HS-27A (cell line): ENCODE measurements at places on chromosomes 5 and 9.

GRCh38 chr9:89817151-89817950 lies 212.5 kb downstream of the GADD45G start:
- no peak for DNase-seq

DNA sequence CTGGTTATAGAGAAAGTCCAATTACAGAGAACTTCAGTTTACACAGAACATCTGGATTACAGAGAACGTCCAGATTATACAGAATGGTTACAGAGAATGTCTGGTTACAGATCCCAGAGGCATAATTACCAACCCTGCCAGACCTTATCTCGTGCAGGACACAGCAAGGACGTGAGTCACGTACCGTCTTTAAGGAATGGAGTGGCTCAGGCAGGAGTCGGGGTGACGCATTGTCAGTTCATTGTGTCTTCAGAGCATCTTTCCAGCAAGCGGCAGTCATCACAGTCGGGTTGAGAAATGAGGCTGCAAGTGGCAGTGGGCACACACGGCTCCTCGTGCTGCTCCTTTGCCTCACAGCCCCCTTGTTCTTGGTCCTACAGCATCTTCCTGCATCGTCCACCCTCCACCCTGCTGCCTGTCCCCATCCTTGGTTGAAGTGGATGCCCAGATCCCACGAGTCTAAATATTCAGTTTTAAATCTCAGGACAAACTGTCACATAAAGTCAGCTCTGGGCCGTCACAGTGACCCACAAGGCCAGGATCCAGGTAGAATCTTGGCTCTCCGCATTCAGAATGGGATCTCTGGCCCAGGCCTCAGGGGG lies 30.0 kb upstream of the SLC6A19 start:
- DNase-seq: no peak

DNA sequence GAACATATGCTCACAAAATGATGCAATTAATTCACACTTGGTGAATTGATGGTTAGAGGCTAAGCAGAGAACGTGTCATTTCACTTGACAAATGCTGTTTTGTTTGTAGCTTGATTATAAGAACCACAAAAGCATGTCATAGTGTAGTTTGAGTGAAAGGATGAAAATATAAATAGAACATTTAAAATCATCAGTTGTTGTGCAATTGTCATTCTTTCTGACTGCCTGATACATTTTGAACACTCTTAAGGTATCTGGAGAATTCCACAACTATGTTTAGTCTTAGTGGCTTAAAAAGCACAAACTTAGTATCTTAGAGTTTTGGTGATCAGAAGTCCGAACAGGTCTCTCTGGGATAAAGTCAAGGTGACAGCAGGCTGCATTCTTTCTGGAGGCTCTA lies 129.4 kb downstream of the BASP1 start:
- DNase-seq: no peak

DNA sequence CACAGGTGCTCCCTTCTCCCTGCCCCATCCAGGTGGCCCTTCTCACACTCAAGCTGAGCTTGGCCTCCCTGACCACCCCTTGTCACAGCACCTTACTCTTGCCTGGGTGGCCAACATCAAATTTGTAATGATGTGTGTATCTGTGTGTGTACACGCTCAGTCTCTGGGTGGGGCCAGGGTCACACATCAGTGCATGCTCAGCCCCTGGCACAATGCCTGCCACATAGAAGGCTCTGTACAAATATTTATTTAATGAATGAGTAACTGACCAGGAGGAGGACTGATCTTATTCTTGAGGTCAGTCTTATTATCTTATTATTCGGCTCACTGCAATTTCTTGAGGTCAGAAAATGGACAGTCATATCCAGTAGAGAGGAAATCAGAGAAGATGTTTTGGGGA lies 41.3 kb upstream of the HAND1 start:
- DNase-seq: peak; percentile 5

DNA sequence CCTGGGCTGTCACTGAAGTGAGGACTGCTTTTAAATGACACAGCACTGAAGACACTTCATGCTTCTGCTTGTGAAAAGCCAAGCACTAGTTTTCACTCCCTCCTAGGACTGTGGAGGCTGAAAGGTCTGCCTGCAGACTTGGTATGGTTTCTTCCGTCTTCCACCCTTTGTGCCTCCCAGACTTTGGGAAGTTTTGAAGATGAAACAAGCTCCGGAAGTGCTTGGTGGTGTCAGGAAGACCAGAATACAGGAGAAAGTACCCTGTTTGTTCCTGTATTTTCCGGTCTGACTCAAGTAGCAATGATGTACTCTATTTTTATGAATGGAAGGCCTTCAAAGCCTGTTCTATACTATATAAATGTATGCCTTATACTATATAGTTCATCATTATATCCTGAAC lies 222.7 kb downstream of the PDZD2 start:
- DNase-seq: no peak

DNA sequence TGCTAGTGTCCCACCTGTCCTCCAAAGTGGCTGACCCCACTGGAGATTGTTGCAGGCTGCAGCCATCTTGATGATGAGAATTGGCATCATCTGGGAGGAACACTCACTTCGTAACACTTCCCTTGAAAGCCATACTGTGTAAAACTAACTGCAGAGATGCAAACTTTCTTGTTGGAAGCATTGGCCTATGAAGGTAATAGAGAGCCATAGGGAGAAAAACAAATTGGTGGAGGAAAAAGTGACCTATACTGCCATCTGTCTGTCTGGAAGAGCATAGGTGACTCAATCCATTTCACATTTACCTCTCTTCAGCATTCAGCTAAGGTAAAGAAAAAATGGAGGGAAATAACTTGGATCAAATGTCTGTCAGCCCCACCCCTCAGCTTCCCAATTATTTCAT lies 473.4 kb downstream of the NTRK2 start:
- DNase-seq: no peak

DNA sequence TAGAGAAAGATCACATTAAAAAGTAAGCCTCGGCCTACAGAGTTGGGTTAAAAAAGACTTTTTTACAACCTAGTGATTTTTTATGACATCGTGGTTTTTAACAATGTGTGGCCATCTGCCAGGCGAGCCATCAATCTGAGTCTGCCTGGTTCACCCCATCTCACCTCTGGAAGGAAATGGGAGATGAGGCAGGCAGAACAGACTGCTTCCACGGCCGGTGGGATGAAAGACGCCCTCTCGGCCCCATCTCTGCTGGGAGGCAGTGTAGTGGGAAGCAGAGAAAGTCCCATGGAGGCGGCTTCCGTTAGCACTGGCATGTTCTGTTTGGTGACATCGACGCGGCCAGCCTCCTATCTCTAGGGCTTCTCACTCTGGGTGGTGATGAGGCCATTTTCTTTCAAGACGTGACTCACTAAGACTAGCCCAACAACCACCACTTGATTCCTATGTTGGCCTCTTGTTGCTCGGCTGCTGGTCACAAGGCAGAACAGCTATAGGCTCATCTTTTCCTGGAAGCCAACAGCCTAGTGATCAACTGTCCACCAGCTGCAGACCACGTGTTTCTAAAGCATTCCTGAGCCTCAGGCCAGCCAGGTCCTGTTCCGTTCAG lies 132.4 kb upstream of the OTULINL start:
- DNase-seq: no peak

DNA sequence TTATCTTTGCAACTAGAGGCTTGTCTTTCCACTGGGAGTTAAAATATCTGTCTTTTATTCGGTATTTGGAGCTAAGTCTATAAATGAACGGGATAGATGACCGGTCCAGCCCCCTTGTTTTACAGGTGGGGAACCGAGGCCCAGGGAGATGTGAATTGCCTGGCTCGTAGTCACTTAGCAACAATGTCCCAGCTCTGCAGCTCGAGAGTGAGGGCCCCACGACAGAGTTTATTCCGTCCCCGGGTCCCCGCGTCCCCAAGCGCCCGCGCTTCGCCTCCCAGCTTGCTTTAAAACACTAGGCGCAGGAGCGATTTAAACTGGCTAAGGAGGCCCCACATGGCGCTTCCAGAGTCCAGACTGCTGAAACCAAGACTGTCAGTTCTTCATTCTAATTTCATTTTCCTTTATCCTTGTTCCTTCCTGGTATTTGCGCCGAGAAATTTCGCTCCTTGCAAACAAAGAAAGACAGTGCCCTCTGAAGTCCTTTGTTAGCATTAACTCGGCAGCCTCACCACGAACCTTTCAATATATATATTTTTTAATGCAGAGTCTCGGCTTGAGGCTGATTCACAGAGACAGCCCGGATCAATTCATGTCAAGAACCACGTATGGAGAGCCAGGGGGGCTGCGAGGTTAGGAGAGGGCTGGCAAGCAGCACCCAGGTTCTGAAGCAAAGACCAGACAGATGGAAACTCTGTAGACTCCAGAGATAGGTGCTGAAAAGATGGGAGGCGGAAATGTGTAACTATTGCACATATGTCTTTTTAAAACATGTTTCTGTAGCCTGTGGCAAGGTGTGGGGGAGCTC lies 1.4 kb upstream of the ENC1 start:
- no peak for DNase-seq

- DNase-seq: no peak
Measured at GRCh38 chr5:174195517-174195916, 150.0 kb downstream of the NSG2 start.

- no peak for DNase-seq
Measured at GRCh38 chr5:78326930-78327329, 32.4 kb upstream of the AP3B1 start.

DNA sequence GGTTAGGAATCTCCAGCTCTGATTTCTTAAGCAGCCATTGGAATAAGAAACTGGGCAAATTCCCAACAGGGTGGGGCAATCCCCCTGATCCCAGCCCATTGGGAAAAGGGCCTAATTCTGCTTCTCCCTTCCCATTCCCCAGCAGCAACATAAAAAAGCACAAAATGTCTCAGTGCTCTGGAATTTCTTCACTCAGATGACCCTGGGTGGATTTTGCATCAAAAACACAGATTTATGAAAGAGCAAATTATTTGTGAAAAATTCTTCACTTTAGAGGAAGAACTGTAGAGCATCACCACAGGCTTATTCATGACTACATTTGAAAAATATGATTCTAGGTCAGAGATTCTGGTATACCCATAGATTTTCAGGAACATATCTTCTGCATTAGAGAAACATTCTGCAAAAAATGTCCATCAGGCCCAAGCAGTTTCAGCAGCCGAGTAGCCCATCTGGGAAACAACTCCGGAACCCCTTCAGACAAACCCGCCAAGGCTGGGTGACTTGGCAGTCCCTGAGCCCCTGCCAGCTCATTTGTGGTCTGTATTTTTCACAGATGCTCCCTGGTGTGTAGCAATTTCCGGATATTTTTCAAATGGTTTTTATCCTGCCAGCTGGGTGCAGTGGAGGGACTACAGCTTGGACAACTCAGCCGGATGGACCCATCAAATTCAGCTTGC lies 102.1 kb upstream of the RANBP3L start:
- peak; percentile 89 for DNase-seq

DNA sequence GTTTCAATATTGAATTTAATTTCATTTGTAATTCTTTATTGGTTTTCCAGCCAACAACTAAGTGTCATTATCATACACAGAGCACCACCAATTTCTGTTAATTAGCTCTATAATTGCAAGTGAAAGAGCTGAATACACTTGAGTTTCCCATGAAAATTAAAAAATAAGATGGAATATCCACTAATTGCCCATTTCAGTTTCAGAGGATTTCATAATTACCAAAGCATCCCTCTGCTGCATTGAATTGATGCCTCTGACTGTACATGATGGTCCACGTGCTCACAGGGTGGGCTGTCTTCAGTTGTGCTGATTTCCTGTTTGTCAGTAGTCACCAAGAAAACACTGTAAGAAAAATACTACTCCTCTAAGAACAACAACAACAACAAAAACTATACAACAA lies 163.8 kb downstream of the CHSY3 start:
- DNase-seq: no peak

DNA sequence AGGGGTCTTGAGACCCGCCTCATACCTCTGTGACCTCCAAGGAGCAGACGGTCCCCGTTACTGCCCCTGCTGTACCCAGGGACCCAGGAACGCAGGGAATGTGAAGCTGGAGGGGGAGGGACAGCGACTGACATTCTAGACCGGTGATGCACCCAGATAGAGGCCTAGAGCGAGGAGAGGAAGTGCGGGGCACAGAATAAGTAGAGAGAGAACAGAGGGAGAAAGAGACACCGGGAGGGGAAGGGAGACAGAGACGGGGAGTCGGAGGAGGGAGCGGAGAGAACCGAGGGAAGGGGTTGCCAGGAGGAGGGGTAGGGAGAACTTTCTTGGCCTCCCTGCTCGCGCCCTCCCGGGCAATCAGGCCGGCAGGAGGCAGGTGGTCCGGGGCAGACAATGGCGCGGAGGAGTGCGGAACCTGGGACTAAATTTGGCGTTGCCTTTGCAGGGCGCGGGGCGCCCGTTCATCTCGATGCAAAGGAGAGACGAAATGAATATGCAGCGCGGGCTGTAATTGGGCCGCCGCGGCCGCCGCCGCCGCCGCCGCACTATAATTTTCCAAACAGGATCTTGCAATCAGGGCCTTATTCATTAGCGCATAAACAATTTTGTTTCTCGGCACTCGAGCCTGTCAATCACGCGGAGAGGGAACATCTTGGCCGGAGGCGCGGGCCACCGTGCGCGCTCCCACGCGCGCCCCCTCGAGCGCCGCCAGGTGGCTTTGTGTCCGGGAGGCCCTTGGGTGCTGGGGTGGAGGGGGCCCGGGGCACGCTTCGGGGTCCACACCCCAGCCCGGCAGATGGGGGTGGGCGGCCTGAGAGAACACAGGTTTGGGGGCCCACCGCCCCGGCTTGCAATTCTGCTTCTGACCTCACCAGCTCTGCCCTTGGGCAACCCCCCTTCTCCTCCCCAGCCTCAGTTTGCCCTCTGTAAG lies 33.0 kb downstream of the NDUFA8 start:
- DNase-seq: no peak
